ENCODE measurements at places on chromosomes 3 and 15.
A peak's percentile ranks its signal among the peaks of the same experiment; 100 is the strongest.

GRCh38 chr15:72797338-72797689, 13.8 kb upstream of the ADPGK start:
- no peak for DNase-seq

DNA sequence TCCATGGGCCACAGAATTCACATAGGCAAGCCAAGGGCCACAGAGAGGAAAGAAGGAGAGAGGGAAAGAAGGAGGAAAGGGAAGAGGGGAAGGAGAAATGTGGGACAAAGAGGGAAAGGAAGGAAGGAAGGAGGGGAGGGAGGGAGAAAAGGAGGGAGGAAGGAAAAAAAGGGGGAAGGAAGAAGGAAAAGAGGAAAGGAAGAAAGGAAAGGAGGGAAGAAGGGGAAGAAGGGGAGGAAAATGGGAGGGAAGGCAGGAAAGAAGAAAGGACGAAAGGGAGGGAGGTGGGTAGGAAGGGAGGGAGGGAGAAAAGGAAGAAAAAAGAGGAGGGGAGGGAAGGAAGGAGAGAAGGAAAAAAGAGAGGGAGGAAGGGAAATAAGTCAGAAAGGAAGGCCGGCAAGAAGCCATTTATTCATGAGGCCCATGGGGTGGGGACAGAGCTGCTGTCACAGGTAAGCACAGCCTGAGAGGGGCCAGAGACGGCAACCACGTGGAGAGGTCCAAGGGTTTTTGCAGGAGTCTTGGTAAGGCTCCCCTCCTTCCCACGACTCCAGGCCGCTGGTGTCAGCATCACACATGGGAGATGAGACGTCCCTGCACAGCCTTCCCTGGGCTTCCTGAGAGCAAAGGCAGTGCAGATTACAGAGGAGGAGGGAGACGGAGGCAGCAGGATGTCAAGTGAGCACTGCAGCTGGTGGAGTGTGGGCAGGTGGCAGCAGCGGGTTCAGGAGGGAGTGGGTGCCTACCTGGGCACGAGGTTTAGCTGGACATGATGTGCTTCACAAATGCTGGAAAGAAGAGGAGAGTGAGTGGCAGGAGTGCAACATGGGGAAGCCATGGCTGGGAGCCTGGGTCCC, 5.5 kb downstream of the MYL3 start:
- DNase-seq, result no peak

DNA sequence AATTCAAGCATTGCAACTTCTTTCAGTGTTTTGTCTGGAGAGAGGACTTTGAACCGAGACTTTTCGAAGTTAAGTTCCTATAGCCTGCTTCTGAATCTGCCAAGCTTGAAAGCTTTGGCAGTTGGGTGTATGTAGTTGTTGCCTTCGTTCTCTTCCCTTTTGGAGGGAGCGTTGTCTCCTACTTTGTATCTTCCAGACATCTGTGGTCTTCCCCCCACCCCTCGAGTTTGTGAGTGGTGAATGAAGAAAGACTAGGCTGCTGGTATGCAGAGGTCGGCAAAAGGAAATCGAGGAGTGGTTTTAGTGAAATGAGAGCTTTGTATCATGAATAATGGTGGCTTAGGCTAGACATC, 1.3 kb downstream of the CTNNB1 start:
- DNase-seq, result no peak

- no peak for DNase-seq
These were observed 176.1 kb downstream of the TBC1D2B start for GRCh38 chr15:77901251-77901881.

GRCh38 chr3:105343991-105344390, 22.7 kb upstream of the ALCAM start:
- DNase-seq, result no peak

GRCh38 chr15:51227940-51228732, 110.3 kb downstream of the CYP19A1 start:
- peak; percentile 72 for DNase-seq

DNA sequence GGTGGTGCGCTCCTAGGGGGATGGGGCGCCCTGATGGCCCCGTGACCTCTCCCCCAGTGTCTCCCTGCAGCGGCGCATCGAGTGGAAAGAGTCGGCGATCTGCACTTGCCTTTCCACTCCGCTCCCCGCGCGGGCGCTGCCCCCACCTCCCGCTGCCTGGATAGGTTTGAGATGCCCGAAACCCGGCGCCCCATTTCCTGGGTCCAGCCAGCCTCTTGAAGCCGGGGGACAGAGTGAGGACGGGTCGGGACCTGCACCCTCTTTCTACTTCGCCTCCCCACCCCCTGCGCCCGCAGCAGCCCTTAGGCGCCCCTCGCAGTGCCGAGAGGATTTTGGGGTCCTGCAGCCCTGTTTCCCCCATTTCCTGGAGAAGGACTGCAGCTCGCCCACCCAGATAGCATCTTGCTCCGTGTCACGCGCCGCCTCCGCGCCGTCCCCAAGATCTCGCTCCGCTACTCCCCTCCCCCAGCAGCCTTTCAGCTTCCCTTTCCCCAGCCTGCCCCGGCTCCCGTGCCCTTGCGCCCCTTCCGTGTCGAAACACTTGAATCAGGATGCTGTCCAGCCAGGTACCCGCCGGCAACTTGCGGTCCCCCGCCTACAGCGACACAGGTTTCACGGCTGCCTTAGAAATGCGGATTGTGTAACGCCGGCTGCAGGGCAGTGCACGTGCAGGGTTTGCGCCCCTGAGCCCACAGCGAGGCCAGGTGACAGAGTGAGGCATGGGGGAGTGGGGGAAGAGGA, 519 bp downstream of the ABHD6 start:
- peak; percentile 38 for DNase-seq

- DNase-seq, result no peak
These were observed 582 bp downstream of the CGNL1 start for GRCh38 chr15:57376696-57377477.

GRCh38 chr3:23161308-23161707, 41.8 kb upstream of the UBE2E2 start:
- no peak for DNase-seq

DNA sequence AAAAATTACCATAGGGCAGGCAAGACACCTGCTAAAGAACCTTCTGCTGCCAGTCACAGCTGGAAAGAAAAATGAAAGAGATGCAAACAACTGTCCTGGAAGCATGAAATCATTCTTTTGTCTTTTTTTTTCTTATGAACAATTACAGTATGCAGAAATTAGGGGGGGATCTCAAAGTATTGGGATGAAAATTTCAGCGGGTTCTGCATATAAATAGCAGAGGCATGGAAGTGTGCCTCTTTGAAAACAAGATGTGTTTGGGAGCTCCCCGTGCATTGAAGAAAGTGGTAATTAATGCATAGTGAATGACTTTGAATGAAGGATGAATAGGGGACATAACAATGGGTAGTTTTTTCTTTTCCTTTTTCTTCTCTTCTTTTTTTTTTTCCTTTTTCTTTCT, 431.2 kb downstream of the SOX2 start:
- no peak for DNase-seq

- DNase-seq, result no peak
These were observed 10.0 kb upstream of the ARL8B start for GRCh38 chr3:5112043-5112442.
